ENCODE measurements at places on chromosomes 5 and 9. TPM values are rescaled to one million over a fixed set of nuclear protein-coding genes. Genes with fewer than 3 reads are reported as not detected.

ADAMTS6 gene
- 0.08 TPM for total RNA-seq

ATP6V0E1 gene
- total RNA-seq: 360 TPM

ZNF608 gene
- 1.3 TPM for total RNA-seq

IGFBPL1 gene
- total RNA-seq: 2.3 TPM

SHROOM1 gene
- 8.3 TPM for total RNA-seq

SMARCA2 gene
- total RNA-seq: 25.1 TPM

IQGAP2 gene
- 2.1 TPM for total RNA-seq

SYK gene
- 0.54 TPM for total RNA-seq

GSN gene
- 74.7 TPM for total RNA-seq

SETX gene
- total RNA-seq: 20.1 TPM

TAF11L10 gene
- total RNA-seq: not detected

SLC27A6 gene
- not detected for total RNA-seq

LIX1 gene
- total RNA-seq: not detected

ANKRD31 gene
- total RNA-seq: 0.08 TPM

FABP6 gene
- 0.81 TPM for total RNA-seq

IL3 gene
- not detected for total RNA-seq

ACTBL2 gene
- not detected for total RNA-seq

LCN12 gene
- 1.3 TPM for total RNA-seq

AGXT2 gene
- not detected for total RNA-seq

ANKRA2 gene
- total RNA-seq: 11.8 TPM

BTNL3 gene
- total RNA-seq: not detected

ZNF454 gene
- total RNA-seq: not detected

CDH10 gene
- 0.10 TPM for total RNA-seq

FOXD4L4 gene
- total RNA-seq: 0.07 TPM

PCDHGB2 gene
- total RNA-seq: 0.13 TPM

ZBTB34 gene
- total RNA-seq: 3.0 TPM

POU4F3 gene
- 0.10 TPM for total RNA-seq

DIRAS2 gene
- total RNA-seq: not detected

TEK gene
- total RNA-seq: 0.11 TPM

PRRC2B gene
- 64.9 TPM for total RNA-seq

EPB41L4A gene
- 2.8 TPM for total RNA-seq

CKMT2 gene
- total RNA-seq: not detected

CDH6 gene
- total RNA-seq: 0.22 TPM

OBP2B gene
- total RNA-seq: not detected

BOD1 gene
- total RNA-seq: 67.9 TPM

SHC3 gene
- 0.32 TPM for total RNA-seq

CNTFR gene
- 0.24 TPM for total RNA-seq

PIP5K1B gene
- not detected for total RNA-seq

GPR150 gene
- total RNA-seq: not detected

DOLK gene
- 36.7 TPM for total RNA-seq

GLRA1 gene
- not detected for total RNA-seq

NMUR2 gene
- 0.13 TPM for total RNA-seq

KCTD16 gene
- total RNA-seq: 0.01 TPM

ADGRV1 gene
- total RNA-seq: 0.83 TPM

C9orf153 gene
- 0.65 TPM for total RNA-seq

SPINK13 gene
- not detected for total RNA-seq

SMC2 gene
- total RNA-seq: 22.1 TPM

ADAM19 gene
- 14.4 TPM for total RNA-seq

TSLP gene
- total RNA-seq: not detected
